Activated CD4-positive, alpha-beta memory T cell treated with anti-CD3 and anti-CD28 coated beads for 36 hours (primary cell): ENCODE measurements at places on chromosomes 2 and 18. TPM values are rescaled to one million over a fixed set of nuclear protein-coding genes. Genes with fewer than 3 reads are reported as not detected.
A peak's percentile ranks its signal among the peaks of the same experiment; 100 is the strongest.

- H3K27ac ChIP-seq: no peak overlapping the region
- no peak overlapping the region for H3K4me3 ChIP-seq
- no peaks in the 10 kb centered on the region for H3K4me1 ChIP-seq
- DNase-seq: no peak
These were observed 37.9 kb downstream of the LNPK start for GRCh38 chr2:175964195-175964594.

DNA sequence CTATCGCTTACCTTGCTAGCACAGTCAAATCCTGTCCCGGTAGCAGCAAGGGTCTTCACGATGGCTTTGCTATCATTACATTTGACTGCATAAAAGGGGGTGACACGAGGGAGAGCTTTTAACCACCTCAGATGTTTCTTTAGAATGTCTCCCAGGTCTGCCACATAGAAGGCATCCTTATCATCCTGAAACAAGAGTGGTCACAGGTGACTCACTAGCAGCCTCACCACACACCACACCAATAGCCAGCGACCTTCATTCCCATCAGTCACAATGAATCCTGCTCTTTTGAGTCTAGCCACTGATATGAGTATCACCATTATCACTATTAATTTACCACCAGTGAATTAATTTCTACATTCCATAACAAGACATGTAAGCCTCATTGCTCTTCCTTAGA, 3.7 kb downstream of the ODC1 start:
- peaks cover 56% of the 10 kb centered on the region for H3K36me3 ChIP-seq
- no peak overlapping the region for H3K4me3 ChIP-seq
- peak; percentile 87 for DNase-seq
- H3K27ac ChIP-seq: no peak overlapping the region

GRCh38 chr2:80205498-80205897, 99.1 kb downstream of the LRRTM1 start:
- no peak overlapping the region for H3K4me3 ChIP-seq
- H3K36me3 ChIP-seq: no peaks in the 10 kb centered on the region
- DNase-seq: no peak
- no peak overlapping the region for H3K27ac ChIP-seq

GRCh38 chr2:218389333-218390150, 7.5 kb downstream of the SLC11A1 start:
- peaks cover 2% of the 10 kb centered on the region for H3K27me3 ChIP-seq
- H3K4me3 ChIP-seq: no peak overlapping the region
- DNase-seq: no peak
- H3K4me1 ChIP-seq: peaks cover 7% of the 10 kb centered on the region
- H3K36me3 ChIP-seq: no peaks in the 10 kb centered on the region

The ITGA4 gene
- 46.5 TPM for total RNA-seq

The SLC38A11 gene
- total RNA-seq: not detected

The TYMS gene
- 287 TPM for total RNA-seq
